ENCODE measurements at places on chromosomes 7 and 10. TPM values are rescaled to one million over a fixed set of nuclear protein-coding genes. Genes with fewer than 3 reads are reported as not detected.

The HYAL4 gene
- not detected for total RNA-seq

The PHF14 gene
- 9.0 TPM for total RNA-seq

The STEAP1B gene
- 0.13 TPM for total RNA-seq

The MMRN2 gene
- total RNA-seq = 0.13 TPM

The CPN1 gene
- total RNA-seq = not detected

The HOXA2 gene
- total RNA-seq = 2.4 TPM

The FOXP2 gene
- 1.1 TPM for total RNA-seq

The LLCFC1 gene
- not detected for total RNA-seq

The HGF gene
- 0.16 TPM for total RNA-seq

The APBB1IP gene
- total RNA-seq = 0.49 TPM

The VAX1 gene
- total RNA-seq = not detected

The NEUROG3 gene
- total RNA-seq = not detected

The SSC4D gene
- total RNA-seq = 21.9 TPM

The CALHM3 gene
- not detected for total RNA-seq
